ENCODE measurements at places on chromosomes 5 and 9.
A peak's percentile ranks its signal among the peaks of the same experiment; 100 is the strongest.

GRCh38 chr9:17011880-17012279, 123.0 kb upstream of the CNTLN start:
- no peak for DNase-seq

- no peak for DNase-seq
Measured at GRCh38 chr5:69315972-69316371, 16.6 kb downstream of the CCDC125 start.

DNA sequence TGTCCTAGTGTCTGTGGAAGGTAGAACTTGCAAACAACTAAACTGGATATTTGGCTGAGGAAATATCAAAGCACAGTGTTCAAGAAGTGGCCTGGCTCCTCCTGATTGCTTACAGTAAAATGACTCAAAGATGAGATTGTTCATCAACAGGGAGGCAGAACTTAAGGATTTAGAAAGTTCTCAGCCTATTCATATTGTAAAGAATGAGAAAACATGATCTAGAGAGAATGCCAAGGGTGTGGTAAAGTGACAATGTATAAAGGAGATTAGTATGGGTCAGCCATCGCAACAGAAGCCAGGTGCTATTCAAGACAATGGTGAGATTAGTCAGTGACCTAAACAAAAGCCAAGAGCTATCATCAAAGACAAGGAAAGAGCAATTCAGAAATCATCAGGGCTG, 372.3 kb downstream of the SPOCK1 start:
- no peak for DNase-seq

DNA sequence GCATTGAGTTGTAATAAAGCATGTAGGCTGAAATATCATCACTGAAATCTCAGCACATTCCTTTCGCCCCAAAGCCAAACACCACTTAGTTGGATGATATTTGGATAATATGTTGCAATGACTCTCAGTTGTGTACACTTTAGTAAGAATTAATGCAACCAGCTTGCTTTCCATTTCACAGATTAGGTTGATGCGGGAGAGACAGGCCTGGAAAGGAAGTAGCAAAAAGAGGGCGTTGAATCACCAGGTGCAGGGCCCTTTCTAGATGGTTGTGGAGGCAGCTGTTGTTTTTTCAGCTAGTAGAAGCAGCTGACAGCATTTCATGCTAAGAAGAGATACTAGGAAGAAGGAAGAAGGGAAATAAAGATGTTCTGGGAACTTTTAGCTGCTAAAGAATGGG, 30.9 kb downstream of the DMRT3 start:
- peak; percentile 39 for DNase-seq

GRCh38 chr5:40478766-40479165, 200.9 kb upstream of the PTGER4 start:
- DNase-seq: no peak

- no peak for DNase-seq
Measured at GRCh38 chr9:90423661-90424193, 218.9 kb downstream of the DIRAS2 start.

DNA sequence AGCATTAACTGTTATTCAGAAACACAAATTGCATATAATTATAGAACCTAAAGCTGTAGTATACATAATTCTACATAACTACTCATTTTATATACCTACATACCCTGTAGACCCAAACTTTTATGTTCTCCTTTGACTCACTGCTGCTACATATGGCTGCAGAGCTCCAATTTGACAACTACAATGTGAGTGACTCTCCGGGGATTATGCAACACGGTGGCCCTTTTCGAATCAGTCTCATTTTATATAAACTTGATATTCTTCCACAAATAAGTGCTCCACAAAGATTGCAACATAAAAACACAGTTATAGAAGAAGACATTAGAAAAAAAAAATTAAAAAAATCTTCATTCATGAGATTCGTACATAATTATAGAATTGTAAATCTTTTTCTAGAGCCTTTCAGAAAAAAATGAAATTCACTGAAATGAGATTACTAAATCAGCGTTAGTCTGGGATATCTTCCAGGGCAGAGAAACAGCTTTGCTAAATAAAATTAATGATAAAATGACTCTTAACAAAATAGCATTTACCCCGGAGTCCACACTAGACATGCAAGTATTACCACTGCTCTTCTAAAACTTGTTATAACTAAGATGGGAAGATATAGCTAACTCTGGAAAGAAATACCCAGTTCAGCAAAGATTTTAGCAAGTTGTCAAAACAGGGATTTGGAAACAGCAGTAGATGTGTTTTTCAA, 52.6 kb downstream of the SRFBP1 start:
- no peak for DNase-seq

GRCh38 chr9:6672118-6672517, 26.6 kb upstream of the GLDC start:
- no peak for DNase-seq

GRCh38 chr9:69797675-69798074, 22.9 kb upstream of the CFAP95 start:
- no peak for DNase-seq

DNA sequence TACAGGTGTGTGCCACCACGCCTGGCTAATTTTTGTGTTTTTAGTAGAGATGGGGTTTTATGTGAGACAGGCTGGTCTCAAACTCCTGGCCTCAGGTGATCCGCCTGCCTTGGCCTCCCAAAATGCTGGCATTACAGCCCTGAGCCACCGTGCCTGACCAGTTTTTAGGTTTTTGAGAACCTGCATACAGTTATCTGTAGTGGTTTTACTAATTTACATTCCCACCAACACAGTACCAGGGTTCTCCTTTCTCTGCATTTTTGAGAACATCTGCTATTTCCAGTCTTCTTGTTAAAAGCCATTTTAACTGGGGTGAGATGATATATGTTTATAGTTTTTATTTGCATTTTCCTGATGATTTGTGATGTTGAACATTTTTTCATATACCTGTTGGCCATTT, 12.8 kb downstream of the DMXL1 start:
- no peak for DNase-seq

- no peak for DNase-seq
Measured at GRCh38 chr5:173457482-173457881, 129.3 kb upstream of the STC2 start.

DNA sequence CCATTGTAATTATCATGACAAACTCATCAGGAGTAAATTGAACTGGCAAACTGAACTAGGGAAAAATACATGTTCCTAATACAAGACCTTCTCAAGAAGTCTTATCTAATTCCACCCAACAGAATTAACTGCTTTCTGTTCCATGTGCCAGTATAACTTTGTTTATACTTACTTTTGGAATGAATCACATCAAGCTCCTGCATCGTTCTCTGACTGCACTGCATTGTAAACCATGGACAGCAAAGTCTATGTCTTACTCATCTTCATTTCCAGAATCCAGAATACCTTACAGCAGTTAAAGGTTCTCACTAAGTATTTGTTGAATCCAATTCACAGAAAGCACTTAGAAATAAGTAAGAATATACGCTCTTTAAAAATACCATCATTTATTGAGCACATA, 102.8 kb downstream of the PLK2 start:
- DNase-seq: no peak

DNA sequence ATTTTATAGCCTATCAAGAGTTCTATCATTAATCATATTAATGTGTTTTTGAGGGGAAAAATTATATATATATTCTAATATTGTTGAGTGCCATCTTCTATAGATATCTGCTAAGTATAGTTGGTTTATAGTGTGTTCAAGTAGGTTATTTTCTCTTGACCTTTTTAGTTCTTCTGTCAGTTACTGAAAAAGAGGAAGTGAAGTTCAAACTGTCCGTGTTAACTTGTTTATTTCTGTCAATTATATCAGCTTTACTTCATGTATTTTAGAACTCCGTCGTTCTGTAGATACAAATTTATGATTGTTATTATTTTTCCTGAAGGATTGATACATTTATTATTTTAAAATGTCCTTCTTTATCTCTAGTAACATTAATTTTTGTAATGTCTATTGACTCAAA, 1209.1 kb downstream of the CDH12 start:
- no peak for DNase-seq

GRCh38 chr5:174281855-174282254, 236.3 kb downstream of the NSG2 start:
- DNase-seq: no peak

GRCh38 chr5:173279166-173279565, 44.2 kb upstream of the NKX2-5 start:
- no peak for DNase-seq

DNA sequence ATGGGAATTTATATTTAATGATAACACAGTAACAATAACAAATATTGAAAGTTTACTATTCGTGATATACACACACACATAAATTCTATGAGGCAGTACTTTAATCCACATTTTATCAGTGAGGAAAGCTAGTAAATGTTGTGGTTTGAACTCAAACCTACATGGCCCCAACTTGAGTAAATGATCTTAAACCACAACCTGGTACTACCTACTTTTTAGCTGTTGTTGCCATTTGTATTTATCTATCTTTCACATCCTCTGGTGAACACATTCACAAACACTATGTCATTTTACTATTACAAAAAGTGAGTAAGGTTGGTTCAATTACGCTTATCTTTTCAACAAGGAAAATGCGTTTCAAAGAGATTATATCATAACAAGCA, 186.1 kb downstream of the SMC2 start:
- no peak for DNase-seq
